ENCODE measurements at places on chromosomes 1 and 21.

- DNase-seq, result no peak
These were observed 9.1 kb downstream of the NES start for GRCh38 chr1:156667968-156668709.

GRCh38 chr1:178220094-178220493 is 126.2 kb downstream of the RASAL2 start:
- peak; percentile 87 for DNase-seq

DNA sequence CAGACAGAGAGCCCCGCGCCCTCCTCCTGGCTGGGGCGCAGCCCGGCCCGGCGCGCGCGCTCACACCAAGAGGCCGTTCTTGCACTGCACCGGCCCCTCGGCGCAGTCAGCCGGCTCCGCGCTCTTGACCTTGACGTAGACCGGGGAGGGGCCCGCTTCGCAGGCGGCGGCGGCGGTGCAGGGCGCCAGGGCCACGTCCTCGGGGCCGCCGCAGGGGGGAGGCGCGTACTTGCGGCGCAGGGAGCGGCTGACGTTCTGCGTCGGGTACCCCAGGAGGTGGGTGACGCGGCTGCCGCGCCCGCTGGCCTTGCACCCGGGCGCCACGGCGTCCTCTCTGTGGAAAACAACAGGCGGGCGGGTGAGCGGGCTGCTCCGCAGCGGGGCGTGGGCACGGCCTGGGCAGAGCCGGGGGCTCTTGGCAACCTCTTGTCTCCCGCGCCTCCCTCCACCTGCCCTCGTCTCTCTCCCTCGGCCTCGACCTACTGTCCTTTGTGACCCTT is 7.7 kb downstream of the VSIG8 start:
- peak; percentile 50 for DNase-seq

GRCh38 chr1:231190456-231190855 is 28.6 kb downstream of the TRIM67 start:
- no peak for DNase-seq

DNA sequence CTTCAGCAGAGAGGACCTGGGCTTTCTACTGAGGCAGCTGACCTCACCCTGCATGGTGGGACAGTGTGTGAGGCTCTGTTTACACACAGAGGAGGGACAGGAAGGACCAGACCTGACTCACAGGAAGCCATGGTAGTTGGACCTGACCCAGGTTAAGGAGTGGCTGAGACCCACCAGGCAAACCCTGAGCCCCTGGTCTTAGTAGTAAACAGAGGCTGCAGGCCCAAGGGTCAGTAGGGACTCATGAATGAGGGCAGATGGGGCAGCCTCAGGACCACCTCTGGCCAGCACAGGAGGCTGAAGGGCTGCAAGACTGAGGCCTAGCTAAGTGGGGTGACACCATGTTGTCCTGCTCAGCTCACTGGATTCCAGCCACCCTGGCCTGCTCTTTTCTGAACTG is 273.2 kb downstream of the GRIK3 start:
- DNase-seq, result no peak

- no peak for DNase-seq
These were observed 117.3 kb downstream of the PGBD5 start for GRCh38 chr1:230308821-230309220.

DNA sequence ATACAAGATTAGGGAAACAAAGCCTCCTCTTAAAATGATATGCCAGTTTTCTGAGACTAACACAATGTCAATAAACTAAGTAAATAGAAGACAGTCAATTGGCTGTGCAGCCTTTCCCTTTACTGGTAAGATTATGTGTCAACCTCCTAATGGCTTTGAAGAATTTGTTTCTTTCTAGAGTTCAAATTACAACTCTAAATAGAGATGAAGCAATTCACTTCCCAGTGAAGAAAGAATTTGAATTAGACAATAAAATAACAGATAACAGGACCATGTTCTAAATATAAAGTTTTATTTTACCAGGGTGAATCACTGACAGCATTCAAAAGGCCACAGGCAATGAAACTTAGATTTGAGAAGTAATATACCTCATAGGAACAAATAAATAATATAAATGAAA is 680.3 kb downstream of the PLA2G4A start:
- DNase-seq, result peak; percentile 9

DNA sequence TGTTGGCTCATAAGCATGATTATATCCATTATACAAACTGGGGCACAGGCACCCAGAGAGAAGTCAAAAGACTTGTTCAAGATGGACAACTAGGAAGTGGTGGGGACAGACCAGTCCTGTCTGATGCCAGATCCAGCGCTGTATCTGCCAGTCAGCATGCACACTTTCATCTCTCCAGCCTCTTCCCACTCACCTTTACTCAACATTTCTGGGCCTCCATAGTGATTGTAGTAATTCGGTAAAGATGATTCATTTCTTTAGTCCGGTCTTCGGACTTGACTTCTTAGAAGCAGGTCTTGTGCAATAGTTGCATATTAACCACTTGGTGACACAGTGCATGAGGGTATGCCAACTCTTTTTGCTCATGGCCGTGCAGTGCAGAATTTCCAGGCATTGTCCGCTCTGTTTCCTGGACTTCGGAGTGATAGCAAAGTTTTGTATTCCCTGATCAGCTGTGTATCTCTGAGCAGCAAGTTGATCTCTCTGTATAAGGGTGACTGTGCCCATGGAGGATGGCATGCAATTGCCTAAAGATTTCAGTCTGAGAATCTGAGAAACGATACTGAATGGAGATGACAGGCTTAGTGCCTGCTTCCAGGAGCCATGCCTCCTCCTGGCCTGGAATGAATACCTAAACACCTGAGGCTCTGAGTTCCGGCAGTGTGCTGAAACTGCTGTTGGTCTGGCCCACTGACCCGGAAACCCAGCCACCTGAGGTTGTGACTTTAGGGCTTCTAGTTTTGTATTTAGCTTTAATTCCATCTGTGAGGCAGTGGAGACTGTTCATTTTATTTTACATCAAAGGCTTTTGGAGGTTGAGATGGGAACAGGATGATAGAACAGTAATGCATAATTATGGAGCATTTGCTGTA is 39.0 kb downstream of the GALNT2 start:
- DNase-seq, result peak; percentile 93

DNA sequence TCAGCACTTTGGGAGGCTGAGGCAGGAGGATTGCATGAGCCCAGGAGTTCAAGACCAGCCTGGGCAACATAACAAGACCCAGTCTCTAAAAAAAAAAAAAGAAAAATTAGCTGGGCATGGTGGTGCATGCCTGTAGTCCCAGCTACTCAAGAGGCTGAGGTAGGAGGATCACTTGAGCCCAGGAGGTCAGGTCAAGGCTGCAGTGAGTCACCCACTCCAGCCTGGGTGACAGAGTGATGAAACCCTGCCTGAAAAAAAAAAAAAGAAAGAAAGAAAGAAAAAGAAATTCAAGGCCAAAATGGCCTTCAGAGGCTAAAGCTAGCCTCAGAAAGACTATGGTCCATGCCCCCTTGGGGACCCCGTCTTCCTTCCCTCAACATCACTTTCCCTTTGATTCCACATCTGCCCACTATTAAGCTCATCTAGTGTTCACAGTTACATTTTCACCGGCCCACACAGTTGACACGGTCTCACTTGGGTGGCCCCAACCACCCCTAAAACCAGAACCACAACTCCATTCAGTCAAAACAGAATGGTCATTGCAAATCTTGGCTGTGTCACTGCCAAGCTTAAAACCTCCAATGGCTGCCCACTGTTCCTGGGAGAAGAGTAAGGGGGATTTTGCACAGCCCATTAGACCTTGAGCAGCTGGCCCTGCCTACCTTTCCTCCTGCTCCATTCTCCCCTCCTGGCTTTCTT is 2.1 kb upstream of the CAPN8 start:
- DNase-seq, result peak; percentile 27

- peak; percentile 90 for DNase-seq
These were observed 24.4 kb downstream of the PLXNA2 start for GRCh38 chr1:208219659-208220282.

- no peak for DNase-seq
These were observed 49.4 kb downstream of the PTPRU start for GRCh38 chr1:29285771-29286170.
